Activated CD4-positive, alpha-beta T cell treated with anti-CD3 and anti-CD28 coated beads, Interleukin-2, amount 10 ng/mL, durations not matched to agents 24 days and 14 days (primary cell): ENCODE measurements at places on chromosomes 6 and 20.
A peak's percentile ranks its signal among the peaks of the same experiment; 100 is the strongest.

DNA sequence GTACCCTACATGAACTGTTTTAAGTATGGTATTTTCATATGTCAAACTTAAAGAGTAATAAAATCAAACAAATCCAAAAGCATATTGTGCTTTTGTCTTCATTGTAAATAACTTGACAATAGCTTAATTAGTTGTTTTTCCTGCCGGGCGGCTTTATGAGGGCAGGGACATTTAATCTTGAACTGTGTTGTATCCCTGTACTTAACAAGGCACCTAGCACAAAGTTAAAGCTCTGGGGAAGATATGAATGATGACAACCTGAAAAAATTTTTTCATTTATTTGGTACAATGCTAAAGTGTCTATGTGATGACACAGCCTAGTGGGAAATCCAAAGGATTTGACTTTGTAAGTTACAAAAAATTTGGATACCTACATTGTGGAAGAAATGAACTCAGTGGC lies 502 bp upstream of the HACE1 start:
- H3K36me3 ChIP-seq, result peaks cover 2% of the 10 kb centered on the region
- H3K27me3 ChIP-seq, result peaks cover 2% of the 10 kb centered on the region
- H3K27ac ChIP-seq, result peak overlapping the region; percentile 90
- H3K4me3 ChIP-seq, result peak overlapping the region; percentile 98
- no peak for DNase-seq

GRCh38 chr6:82078286-82078908 lies 169.1 kb downstream of the IBTK start:
- no peak overlapping the region for H3K4me3 ChIP-seq
- no peak for DNase-seq
- H3K27me3 ChIP-seq, result peaks cover 2% of the 10 kb centered on the region
- H3K4me1 ChIP-seq, result no peaks in the 10 kb centered on the region
- no peaks in the 10 kb centered on the region for H3K36me3 ChIP-seq

- peaks cover 35% of the 10 kb centered on the region for H3K4me1 ChIP-seq
- peak overlapping the region; percentile 45 for H3K4me3 ChIP-seq
- H3K27ac ChIP-seq, result no peak overlapping the region
- DNase-seq, result no peak
- peaks cover 4% of the 10 kb centered on the region for H3K27me3 ChIP-seq
- no peaks in the 10 kb centered on the region for H3K36me3 ChIP-seq
Measured at GRCh38 chr6:33915134-33915533, 111.3 kb upstream of the MLN start.

- peaks cover 22% of the 10 kb centered on the region for H3K4me1 ChIP-seq
- peak overlapping the region; percentile 87 for H3K27ac ChIP-seq
- H3K27me3 ChIP-seq, result no peaks in the 10 kb centered on the region
- DNase-seq, result no peak
- H3K4me3 ChIP-seq, result peak overlapping the region; percentile 93
- peaks cover 39% of the 10 kb centered on the region for H3K36me3 ChIP-seq
Measured at GRCh38 chr20:3045042-3045815, 623 bp upstream of the MRPS26 start.

GRCh38 chr6:125528621-125529041 lies 220.8 kb upstream of the HEY2 start:
- no peaks in the 10 kb centered on the region for H3K36me3 ChIP-seq
- no peak overlapping the region for H3K27ac ChIP-seq
- H3K27me3 ChIP-seq, result peaks cover 32% of the 10 kb centered on the region
- H3K4me3 ChIP-seq, result no peak overlapping the region
- no peak for DNase-seq
- peaks cover 5% of the 10 kb centered on the region for H3K4me1 ChIP-seq

- H3K4me3 ChIP-seq, result no peak overlapping the region
- DNase-seq, result no peak
- H3K4me1 ChIP-seq, result no peaks in the 10 kb centered on the region
- H3K36me3 ChIP-seq, result no peaks in the 10 kb centered on the region
Measured at GRCh38 chr6:4459032-4459431, 317.2 kb upstream of the CDYL start.

DNA sequence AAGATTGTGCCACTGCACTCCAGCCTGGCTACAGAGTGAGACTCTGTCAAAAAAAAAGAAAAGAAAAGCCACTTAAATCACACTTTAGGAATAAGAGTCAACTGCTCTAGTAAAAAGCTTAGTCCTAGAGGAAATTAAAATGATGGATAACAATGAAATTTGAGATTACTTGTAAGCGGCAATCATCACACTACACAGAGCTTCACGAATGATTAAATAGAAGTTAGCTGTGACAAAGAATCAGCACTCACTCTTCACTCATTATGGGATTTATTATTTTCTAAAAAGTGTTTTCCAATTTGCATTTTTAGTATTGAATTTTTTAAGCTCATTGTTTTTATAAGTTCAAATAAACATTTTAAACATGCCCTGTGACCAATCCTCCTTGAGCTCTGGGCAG lies 718.0 kb downstream of the UTRN start:
- H3K27ac ChIP-seq, result no peak overlapping the region
- no peaks in the 10 kb centered on the region for H3K36me3 ChIP-seq
- peaks cover 15% of the 10 kb centered on the region for H3K27me3 ChIP-seq
- no peak for DNase-seq
- no peak overlapping the region for H3K4me3 ChIP-seq

DNA sequence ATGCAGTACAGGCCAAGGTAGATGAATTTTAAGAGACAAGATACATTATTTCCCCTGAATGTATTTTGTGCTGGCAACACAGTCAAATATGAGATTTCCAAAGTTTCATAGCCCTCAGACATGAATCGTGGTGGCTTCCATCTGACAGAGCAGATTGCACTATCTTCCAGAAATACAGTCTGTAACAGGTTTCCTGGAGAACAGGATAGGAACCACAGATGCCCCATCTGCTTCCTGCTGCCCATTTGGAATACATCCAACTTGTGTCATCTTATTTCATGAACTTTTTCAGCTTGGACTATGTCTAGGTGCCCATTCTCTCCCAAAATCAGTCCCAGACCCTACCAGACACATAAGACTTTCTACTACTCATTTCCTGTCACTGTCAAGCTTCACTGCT lies 426.0 kb downstream of the KIF16B start:
- no peak overlapping the region for H3K27ac ChIP-seq
- no peaks in the 10 kb centered on the region for H3K4me1 ChIP-seq
- no peak overlapping the region for H3K4me3 ChIP-seq

DNA sequence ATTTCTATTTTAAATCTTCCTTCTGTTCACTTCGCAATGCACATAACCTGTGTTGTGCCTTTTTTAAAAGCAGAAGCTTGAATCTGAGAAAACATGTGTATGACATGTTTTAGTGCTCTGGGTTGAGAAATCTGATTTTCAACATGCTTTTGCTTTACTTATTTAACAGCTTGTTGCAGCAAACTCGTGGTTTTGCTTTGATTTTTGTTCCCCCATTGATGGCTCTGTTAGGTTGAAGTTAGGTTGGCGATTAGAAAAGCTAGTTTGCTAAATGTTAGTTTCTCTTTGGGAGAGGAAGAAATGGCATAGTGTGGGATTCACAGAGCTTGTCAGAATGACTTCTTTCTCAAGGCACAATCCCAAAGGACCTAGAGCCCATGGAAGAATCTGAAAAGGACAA lies 170.8 kb downstream of the TMEM242 start:
- H3K36me3 ChIP-seq, result peaks cover 40% of the 10 kb centered on the region
- no peak overlapping the region for H3K4me3 ChIP-seq
- DNase-seq, result no peak
- H3K27ac ChIP-seq, result no peak overlapping the region

DNA sequence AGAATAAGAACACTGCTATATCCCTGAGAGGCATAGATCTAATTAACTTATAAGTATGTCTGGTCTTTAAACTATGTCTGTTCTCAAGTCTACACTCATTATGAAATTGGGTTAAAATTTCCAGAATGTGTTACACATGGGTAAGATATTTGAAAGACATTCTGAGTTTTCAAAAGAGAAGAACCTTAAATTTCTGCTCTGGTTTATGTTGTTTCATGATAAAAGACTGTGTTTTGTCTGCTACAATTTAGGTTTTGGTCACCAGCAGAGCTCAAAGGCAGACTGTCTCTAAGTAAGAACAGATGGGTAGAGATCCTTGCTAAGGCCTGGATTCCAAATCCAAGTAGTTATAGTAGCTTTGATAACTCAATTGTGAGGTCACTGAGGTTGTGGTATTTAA lies 6.0 kb downstream of the STMND1 start:
- peaks cover 14% of the 10 kb centered on the region for H3K27me3 ChIP-seq
- H3K4me3 ChIP-seq, result no peak overlapping the region
- no peaks in the 10 kb centered on the region for H3K4me1 ChIP-seq
- no peak overlapping the region for H3K27ac ChIP-seq
- no peaks in the 10 kb centered on the region for H3K36me3 ChIP-seq
- no peak for DNase-seq

GRCh38 chr6:106102034-106102433 lies 15.9 kb downstream of the PRDM1 start:
- peak; percentile 79 for DNase-seq
- H3K27ac ChIP-seq, result peak overlapping the region; percentile 82
- peak overlapping the region; percentile 91 for H3K4me3 ChIP-seq
- H3K27me3 ChIP-seq, result no peaks in the 10 kb centered on the region
- peaks cover 79% of the 10 kb centered on the region for H3K36me3 ChIP-seq

- H3K4me3 ChIP-seq, result no peak overlapping the region
- no peaks in the 10 kb centered on the region for H3K36me3 ChIP-seq
- peaks cover 8% of the 10 kb centered on the region for H3K27me3 ChIP-seq
- DNase-seq, result no peak
- no peak overlapping the region for H3K27ac ChIP-seq
Measured at GRCh38 chr6:90907931-90908655, 321.2 kb upstream of the MAP3K7 start.

DNA sequence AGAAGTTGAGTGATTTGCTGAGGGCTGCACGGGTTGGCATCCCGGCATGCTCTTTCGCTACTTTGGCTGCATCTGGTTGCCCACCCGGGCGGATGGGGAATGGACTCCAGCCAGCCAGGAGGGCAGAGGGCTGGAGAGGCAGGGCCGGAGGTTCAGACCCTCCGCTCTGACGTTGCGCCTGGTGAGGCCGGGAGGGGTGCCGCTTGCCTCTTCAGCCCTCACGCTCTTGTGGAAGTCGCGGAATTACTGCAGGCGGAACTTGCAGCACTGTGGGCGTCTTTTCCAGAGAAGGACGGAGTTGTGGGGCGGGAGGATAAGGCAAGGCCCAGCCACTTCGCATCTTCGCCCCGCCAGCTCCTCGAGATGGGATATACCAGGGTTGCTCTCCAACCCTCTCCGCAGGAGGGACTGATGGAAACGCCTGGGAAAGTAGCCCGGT lies 656 bp downstream of the RTEL1 start:
- no peak for DNase-seq
- peaks cover 33% of the 10 kb centered on the region for H3K4me1 ChIP-seq
- H3K27ac ChIP-seq, result peak overlapping the region; percentile 89
- peak overlapping the region; percentile 93 for H3K4me3 ChIP-seq
- H3K27me3 ChIP-seq, result peaks cover 2% of the 10 kb centered on the region
- peaks cover 7% of the 10 kb centered on the region for H3K36me3 ChIP-seq

DNA sequence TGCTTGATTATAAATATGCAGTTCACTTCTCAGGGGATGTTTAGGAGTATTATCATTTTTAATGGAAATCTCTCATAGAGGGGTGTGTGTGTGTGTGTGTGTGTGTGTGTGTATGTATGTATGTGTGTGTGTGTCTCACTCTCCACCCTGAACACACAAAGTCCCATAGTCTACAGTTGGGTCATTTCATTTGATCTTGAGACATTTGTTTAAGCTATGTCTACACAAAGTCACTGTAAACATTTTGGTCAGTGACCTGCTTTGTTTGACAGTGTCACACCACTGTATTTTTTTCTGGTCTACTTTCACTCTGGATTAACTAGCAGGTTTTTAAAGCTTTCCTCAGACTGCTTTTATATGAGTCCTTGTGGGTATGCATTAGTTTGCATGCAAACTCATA lies 215.2 kb downstream of the GRIK2 start:
- H3K36me3 ChIP-seq, result no peaks in the 10 kb centered on the region
- no peaks in the 10 kb centered on the region for H3K4me1 ChIP-seq
- no peak overlapping the region for H3K4me3 ChIP-seq
- H3K27me3 ChIP-seq, result no peaks in the 10 kb centered on the region

DNA sequence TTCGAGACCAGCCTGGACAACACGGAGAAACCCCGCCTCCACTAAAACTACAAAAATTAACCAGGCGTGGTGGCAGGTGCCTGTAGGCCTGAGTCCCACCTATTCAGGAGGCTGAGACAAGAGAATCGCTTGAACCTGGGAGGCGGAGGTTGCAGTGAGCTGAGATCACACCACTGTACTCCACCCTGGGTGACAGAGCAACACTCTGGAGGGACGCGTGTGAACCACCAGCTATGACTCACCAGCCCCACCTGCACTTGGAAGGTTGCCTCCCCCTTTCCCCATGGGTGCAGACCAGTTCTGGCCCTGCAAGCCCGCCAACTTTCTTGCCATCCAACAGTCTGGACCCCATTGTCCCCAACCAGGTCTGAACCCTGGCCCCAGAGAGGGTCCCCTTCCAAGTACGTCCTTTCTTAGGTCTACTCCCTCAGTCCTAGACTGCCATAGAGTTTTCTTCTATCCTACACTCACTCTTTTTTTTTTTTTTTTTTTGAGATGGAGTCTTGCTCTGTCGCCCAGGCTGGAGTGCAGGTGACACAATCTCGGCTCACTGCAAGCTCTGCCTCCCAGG lies 29.2 kb downstream of the ATP9A start:
- H3K27me3 ChIP-seq, result no peaks in the 10 kb centered on the region
- H3K27ac ChIP-seq, result no peak overlapping the region
- no peak for DNase-seq
- H3K36me3 ChIP-seq, result no peaks in the 10 kb centered on the region

GRCh38 chr20:19699180-19699971 lies 58.7 kb upstream of the RIN2 start:
- DNase-seq, result no peak
- H3K4me1 ChIP-seq, result no peaks in the 10 kb centered on the region
- no peaks in the 10 kb centered on the region for H3K27me3 ChIP-seq
- H3K36me3 ChIP-seq, result no peaks in the 10 kb centered on the region
- no peak overlapping the region for H3K4me3 ChIP-seq

DNA sequence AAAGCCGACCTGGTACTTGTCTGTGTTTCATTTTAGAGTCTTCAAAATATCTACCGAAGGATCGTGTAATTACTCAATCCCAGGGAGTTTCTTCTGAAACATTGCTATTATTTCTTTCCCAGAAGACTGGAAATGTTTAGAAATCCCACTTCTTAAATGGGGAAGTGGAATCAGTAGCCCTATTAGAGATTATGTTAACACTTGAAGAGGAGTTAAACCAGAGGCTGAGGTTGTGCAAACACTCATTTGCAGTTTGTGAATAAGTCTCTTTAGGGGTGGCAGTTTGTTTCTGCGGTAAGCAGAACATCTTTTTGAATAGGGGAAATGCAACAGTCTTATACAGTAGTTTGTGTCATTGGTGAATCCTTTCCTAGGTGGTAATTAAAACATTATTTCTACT lies 21.3 kb downstream of the DSP start:
- no peak overlapping the region for H3K4me3 ChIP-seq
- no peaks in the 10 kb centered on the region for H3K36me3 ChIP-seq
- H3K27ac ChIP-seq, result no peak overlapping the region
